NCI-H510A (cell line): ENCODE measurements at places on chromosomes 6 and 20.

DNA sequence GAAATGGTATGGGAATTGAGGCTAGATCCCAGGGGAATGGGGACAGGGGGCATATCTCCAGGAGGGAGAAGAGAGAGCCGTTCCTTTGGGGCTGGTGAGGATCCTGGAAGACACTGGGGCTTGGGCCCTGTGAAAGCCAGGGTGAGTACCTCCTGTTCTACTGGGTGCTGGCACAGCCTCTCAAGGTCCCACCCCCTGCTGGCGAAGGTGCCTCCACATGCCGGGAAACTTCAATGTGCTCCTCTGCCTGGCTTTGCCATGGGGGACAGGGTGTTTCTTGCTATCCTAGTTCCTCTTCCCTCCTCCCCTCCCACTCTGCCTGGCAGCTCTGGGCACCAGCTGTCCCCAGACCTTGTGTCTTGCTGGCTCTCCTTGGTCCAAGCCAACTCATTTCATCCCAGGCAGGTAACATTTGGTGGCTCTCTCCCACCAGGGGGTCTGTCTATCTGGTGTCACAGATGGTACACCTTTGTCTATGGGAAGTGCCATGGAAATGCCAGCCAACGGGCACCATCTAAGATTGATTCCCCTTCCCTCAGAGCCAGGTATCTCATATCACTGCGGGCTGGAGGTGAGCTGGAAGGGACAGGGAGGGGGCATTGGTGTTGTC is 56.8 kb downstream of the MDGA1 start:
- DNase-seq, result no peak

DNA sequence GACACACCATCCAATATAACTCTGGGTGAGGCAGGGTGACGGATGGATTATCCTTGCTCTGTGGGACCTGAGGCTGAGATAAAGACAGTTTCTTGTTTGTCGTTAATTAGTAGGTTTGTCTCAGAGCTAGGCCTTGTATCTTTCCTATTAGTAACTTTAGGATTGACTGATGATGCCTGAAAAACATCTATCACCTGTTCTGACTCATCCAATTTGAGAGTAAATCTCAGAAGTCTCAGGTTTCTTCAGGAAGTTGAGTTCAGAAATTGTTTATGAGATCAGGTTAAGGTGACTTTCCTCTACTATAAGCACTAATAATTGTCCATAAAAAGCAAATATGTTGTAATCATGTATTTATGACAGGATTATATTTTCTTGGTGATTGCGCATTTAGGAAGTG is 129.5 kb upstream of the SUPT3H start:
- DNase-seq, result no peak

DNA sequence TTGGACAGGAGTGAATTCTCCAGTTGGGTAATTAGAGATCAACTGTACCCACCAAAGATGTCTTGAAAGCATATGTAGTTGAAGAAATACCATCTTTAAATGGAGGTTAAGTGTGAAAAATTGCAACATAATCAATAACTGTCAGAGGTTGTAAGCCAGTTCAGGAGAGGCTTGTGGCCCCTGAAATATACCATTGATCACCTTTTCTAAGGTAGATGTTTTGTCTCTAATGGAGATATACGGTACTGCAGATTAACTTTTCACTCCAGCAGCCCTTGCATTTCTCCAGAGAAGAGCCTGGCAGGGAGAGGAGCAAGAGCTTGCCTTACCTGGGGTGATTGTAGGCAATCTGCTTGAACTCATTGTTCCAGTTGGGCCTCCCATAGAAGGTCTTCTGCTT is 48.8 kb downstream of the NOX3 start:
- DNase-seq, result no peak

GRCh38 chr6:107192830-107193229 is 77.5 kb upstream of the BEND3 start:
- DNase-seq, result peak; percentile 32
